ENCODE measurements at places on chromosomes 3 and 15.

DNA sequence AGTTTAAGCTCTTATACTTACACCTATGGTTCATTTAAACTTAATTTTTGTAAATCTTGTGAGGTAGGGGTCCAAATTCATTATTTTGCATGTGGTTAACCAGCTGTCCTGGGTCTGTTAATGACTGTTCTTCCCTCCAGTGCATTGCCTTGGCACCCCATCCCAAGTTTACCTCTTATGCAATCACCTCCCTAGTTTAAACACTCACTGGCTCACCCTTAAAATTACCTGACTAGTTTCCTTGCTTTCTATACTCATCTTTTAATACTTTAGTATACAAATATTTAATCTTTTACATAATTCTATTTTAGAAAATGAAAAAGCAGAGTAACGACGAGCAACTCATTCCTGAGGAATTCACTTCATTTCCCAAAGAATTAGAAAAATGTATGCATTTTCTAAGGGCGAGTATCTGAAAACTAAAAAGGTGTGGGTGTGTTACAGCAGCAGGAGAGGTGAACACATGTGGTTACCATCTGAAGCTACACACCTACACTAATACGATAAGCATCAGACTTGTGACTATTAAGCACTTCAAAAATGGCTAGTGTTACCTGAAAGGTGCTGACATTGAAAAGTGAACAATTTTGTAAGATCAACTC, 33.7 kb downstream of the TJP1 start:
- DNase-seq: no peak

- no peak for DNase-seq
These were observed 209.5 kb downstream of the ZIC1 start for GRCh38 chr3:147618691-147619090.

DNA sequence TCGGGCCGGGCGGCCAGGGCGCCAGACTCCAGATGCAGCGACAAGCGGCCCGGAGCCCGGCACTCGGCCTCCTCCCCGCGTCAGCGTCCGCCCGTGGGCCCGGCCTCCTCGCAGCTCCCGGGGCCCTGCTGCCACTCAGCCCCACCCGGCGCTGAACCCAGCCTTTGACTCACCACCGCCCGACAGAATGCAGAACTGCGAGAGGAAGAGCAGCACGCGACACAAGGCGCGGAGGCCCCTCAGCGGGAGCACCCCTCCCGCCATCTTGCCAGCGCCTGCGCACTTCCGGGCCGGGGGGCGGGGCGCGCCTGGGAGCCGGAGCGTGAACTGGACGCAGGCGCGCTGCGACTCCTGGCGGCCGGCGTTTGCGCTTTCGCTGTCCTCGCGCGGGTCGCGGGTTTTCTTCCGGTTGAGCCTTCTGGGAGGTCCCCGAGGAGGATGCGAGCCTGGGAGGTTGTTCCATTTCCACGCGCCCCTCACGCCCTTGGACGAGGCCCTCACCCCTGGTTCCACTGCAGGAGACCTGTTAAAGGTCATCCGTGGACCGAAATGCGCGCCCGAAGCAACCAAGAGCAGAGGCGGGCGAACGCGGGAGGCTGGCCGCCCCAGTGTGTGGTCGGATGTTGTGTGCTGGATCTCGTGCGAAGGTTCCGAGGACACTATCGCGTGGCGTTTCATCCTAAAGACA, at the start of gene TM2D3:
Gene TM2D3, minus strand, starts transcription at position 284 of the 688 bp plus-strand sequence. Its CDS starts 20 bp downstream, at position 264.
- peak; percentile 93 for DNase-seq

GRCh38 chr3:152835601-152836102, 721 bp downstream of the P2RY1 start:
- no peak for DNase-seq
